ENCODE measurements at places on chromosomes 3 and 15. TPM values are rescaled to one million over a fixed set of nuclear protein-coding genes. Genes with fewer than 3 reads are reported as not detected.
A peak's percentile ranks its signal among the peaks of the same experiment; 100 is the strongest.

DNA sequence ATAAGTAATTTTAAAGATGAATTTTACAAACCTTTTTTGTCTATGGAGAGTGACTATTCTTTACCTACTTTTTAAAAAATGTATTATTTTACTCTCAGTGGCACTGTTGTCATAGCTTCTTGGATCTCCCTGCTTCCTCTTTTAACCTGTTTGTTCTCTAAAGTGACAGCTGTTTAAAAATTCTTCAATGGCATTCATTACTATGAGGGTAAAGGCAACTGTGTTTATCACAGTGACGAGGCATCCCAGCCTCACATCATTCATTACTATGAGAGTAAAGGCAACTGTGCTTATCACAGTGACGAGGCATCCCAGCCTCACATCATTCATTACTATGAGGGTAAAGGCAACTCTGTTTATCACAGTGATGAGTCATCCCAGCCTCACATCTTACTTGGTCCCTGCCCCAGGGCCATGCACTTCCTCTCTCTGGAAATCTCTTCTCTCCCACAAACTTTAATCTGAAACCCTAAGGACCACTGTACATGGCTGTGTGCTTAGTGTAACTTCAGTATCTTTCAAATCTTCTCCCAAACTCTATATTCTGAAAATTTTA, 101.7 kb upstream of the ZNF717 start:
- DNase-seq = peak; percentile 3

DNA sequence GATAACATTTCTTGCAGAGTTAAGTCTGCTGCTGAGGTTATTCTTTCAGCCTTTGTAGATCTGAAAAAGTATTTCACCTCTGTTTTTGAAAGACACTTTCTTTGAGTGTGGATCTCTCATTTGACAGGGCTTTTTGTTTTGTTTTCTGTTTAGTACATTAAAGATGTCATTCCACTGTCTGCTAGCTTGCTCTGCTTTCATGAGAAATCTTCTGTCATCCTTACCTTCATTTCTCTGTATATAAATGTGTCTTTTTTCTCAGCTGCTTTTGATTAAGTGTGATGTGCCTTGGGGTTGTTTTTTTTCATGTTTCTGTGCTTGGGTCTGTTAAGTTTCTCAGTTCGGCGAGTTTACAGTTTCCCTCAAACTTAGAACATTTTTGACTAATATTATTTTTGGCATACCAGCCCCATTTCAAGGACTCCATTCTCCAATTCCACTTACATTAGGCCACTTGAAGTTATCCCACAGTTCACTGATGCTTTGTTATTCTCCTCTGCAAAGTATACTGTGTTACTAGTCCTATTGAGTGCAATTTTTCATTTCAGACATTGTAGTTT, 43.9 kb upstream of the CA12 start:
- DNase-seq = no peak

GRCh38 chr3:71579935-71580406, 3.6 kb downstream of the FOXP1 start:
- DNase-seq = peak; percentile 68

GRCh38 chr15:77866186-77866585, 211.3 kb downstream of the TBC1D2B start:
- DNase-seq = no peak

GOLGA8M gene
- total RNA-seq = not detected
